Upper lobe of right lung (tissue), 1 donor: ENCODE measurements at places on chromosomes 6 and 20.

DNA sequence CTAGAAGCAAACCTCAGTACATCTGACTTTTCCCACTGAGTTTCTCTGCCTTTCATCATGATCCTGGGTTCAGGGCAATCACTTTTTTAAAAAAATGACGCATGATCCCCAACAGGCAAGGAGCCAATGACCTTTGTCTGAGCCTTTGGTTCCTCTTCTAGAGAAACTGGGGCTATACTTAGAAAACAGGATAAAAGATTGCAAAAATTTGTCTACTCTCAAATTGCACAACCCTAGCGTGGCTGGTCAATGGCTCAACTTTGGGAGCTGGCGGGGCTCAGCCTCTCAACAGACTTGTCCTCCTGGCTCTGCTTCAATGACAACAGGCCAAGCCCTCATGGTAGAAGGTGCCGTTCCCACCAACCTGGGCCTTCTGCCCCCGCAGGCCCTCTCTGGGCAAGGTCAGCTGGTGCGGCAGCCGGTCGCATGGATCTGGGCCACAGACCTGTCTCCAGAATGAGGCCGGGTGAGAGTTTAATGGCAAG lies 48.7 kb downstream of the PDYN start:
- DNase-seq: peak; percentile 78

GRCh38 chr6:12000174-12000573 lies 11.9 kb upstream of the HIVEP1 start:
- no peak for DNase-seq

- no peak for DNase-seq
Observed at GRCh38 chr20:40393197-40394079, 295.6 kb downstream of the MAFB start.

GRCh38 chr6:74677463-74677862 lies 528.4 kb downstream of the COL12A1 start:
- DNase-seq: no peak

GRCh38 chr6:135126034-135126433 lies 55.1 kb upstream of the MYB start:
- no peak for DNase-seq

- no peak for DNase-seq
Observed at GRCh38 chr6:142883011-142883410, 62.0 kb downstream of the HIVEP2 start.

- DNase-seq: no peak
Observed at GRCh38 chr6:168499045-168499650, 58.2 kb downstream of the SMOC2 start.

GRCh38 chr6:165568326-165568725 lies 94.7 kb downstream of the PDE10A start:
- DNase-seq: no peak

DNA sequence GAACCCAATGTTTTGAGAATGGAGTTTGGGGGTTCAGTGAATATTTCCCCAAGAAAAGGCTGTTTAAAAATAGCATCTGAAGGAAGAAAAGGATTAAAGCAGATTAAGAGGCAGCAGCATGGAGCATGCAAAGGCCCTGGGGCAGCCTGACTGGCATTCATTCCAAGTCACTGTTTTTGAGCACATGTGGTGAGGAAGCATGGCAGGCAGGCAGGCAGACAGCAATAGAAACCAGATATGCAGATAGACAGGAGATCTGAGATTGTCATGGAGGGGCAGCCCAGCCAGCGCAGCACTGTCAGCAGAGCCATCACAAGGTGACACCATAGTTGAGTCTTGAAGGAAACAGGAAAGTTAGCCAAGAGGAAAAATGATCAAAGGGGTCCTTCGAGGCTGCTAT lies 37.8 kb downstream of the SIRPA start:
- DNase-seq: no peak

GRCh38 chr6:25038999-25039398 lies 103.2 kb upstream of the RIPOR2 start:
- no peak for DNase-seq

DNA sequence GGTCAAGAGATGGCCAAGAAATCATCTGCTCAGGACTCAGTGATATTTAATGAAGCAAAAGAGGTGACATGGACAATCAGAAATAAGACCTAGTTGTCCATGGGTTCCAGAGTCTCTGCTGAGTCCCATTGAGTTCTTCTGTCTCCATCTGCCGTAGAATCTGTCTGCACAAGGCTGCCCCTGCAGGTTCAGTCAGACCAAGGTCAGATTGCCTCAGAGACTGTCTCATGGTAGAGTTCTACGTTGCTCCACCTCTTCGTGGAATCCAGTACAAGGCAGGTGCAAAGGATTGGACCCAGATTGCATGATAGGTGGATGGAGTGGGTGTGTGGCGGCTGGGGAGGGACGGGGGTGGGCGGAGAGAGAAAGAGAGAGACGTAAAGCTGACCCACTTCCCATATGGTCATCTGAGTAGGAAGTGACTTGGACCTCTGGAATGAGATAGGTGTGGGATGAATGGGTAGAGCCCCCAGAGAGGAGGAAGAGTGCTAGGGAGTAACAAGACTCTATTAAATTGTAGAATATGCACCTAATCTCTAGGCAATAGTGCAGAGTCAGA lies 75.3 kb downstream of the SOBP start:
- DNase-seq: no peak

DNA sequence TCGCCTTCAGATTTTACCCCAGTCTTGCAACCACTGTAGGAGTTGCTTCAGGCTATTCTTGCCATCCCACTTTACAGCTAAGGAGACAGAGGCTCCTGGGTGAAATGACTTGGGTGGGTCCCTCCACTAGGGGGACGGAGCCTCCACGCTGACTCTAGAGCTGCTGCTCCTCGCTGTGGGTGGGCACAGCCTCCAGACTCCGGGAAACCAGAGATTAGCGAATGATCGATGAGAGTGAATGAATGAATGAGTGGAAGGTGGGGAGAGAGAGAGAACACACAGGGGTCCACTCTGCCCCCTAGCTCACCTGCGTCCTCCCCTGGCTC lies 10.4 kb downstream of the ZBP1 start:
- peak; percentile 19 for DNase-seq

- DNase-seq: no peak
Observed at GRCh38 chr20:11569163-11569562, 348.5 kb upstream of the BTBD3 start.

GRCh38 chr6:128413291-128413690 lies 107.1 kb downstream of the PTPRK start:
- no peak for DNase-seq

- DNase-seq: no peak
Observed at GRCh38 chr20:58569241-58570125, 54.3 kb upstream of the APCDD1L start.

DNA sequence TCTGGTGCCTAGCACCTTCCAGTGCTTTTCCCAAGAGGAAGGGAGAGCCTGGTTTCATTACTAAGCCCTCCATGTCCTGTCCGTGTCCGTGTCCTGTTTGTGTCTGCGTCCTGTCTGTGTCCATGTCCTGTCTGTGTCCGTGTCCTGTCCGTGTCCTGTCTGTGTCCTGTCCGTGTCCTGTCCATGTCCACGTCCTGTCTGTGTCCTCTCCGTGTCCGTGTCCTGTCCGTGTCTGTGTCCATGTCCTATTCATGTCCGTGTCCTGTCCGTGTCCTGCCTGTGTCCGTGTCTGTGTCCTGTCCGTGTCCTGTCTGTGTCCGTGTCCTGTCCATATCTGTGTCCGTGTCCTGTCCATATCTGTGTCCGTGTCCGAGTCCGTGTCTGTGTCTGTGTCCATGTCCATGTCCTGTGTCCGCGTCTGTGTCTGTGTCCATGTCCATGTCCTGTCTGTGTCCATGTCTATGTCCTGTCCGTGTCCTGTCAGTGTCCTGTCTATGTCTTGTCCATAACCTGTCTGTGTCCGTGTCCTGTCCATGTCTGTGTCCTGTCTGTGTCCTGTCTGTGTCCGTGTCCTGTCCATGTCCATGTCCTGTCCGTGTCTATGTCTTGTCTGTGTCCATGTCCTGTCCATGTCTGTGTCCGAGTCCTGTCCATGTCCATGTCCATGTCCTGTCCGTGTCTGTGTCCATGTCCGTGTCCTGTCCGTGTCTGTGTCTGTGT lies 54.4 kb upstream of the BHLHE23 start:
- DNase-seq: peak; percentile 40

GRCh38 chr6:33895296-33895695 lies 91.5 kb upstream of the MLN start:
- no peak for DNase-seq

DNA sequence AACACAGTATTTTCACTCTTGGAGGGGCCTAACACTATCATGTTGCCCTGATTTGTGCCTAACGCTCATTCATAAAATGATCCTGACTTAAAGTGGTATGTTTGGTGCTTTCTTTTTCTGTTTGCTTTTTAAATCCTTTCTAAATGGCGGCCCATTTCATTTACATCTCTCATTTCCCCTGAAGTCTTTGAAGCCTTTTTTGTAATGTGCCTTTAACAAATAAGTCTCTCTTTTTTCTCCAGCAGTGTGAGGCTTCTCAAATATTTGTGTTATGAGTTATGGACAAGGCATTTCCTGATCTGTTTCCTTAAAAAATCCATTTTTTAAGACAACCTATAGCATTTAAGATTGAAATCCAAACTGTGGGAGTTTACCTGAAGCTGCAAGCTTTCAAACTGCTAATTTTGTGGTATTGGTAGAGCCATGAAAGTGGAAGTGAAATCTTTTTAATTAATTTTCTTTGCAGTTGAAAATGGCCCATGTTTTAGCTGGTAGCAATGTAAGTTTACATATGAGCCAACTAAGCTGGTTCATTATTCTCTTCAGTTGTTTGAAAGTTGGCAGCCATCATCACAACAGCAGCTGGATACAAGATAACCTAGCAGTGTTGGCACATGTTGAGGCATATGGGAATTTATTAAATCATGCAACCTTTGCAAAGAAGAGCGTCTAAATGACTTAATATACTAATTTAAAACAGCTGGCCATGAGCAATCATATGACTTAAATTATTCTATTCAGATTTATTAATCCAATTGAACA lies 469.7 kb downstream of the CDKAL1 start:
- DNase-seq: no peak

DNA sequence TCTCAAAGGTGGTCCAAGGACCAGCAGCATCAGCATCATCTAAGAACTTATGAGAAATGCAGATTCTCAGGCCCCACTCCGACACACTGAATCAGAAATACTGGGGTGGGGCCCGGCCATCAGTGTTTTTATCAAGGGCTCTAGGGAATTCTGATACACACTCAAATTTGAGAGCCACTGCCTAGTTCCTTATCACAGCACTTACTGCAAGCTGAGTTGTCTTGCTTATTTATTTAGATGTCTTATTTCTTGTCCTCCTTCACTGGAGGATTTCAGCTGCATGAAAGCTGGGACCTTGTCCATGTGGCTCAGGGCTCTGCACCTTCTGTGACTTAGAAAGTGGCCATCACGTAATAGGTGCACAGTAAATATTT lies 139.4 kb upstream of the RREB1 start:
- no peak for DNase-seq

- no peak for DNase-seq
Observed at GRCh38 chr6:123715006-123715863, 78.5 kb upstream of the TRDN start.

DNA sequence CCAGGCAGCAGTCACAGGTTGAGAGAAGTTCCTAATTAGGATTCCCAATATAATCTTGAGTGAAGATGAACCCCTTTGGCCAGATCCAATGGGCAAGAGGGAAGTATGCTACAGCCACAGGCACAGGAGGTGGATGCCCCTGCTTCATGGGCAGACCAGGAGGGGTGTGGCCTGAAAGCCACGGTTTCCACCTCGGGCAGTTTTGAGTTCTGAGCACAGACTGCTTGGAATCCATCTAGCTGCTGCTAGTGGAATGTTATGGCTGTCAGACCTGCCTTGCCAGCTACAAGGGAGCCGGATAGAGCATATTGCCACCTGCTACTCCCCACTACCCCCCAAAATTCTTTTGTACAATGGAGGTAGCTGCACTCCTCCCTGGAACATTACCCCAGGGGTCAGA lies 672.9 kb downstream of the HACE1 start:
- no peak for DNase-seq

GRCh38 chr20:41124451-41125094 lies 12.8 kb upstream of the PLCG1 start:
- DNase-seq: no peak

GRCh38 chr6:141726248-141726647 lies 406.5 kb upstream of the GJE1 start:
- no peak for DNase-seq

GRCh38 chr6:143569040-143569439 lies 57.5 kb upstream of the FUCA2 start:
- no peak for DNase-seq

- no peak for DNase-seq
Observed at GRCh38 chr6:157999168-158000051, 17.7 kb downstream of the SYNJ2 start.

DNA sequence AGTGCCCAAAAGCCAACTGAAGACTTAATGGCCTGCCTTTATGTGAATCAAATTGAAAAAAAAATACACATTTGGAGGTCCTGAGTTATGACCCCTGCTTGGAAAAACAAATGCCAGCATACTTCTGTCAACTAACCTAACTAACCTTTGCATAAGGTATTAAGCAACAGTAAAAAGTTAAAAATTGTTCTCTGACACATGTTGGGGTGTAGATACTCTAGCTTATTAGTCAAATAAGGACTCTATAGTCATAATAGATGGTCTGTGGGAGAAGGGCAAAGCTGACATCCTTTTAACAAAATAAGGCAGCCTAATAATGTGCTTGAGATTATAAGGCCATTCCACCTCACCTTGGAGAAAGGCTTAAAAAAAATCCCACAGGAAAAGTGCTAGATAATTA lies 140.5 kb downstream of the HIVEP2 start:
- DNase-seq: no peak

DNA sequence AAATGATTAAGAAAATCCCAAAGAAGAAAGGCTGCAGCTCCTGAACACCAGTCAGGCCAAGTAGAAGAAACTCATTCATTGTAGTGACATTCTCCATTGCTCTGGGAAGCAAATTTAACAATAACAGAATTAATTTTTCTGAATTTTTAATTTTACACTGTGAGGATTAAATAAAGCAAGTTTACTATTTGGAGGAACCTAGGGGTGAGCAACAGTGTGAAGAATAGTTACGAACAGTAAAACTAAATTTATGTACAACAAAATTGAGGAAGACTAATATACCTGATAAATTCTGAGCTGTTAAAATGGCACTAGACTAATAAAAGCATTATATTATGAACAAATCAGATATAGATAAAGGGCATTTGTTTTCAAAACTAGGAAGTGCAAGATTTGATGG lies at the start of gene OR12D3:
TSS of gene OR12D3 (minus strand) at position 101 of the 400 bp plus-strand sequence. CDS start at position 97, 4 bp downstream.
- DNase-seq: no peak

- DNase-seq: no peak
Observed at GRCh38 chr6:27755768-27756167, 156.4 kb downstream of the OR2B2 start.
